ENCODE measurements at places on chromosomes 2 and 18.

- no peak for DNase-seq
These were observed 114.6 kb upstream of the CD302 start for GRCh38 chr2:159912580-159912979.

GRCh38 chr2:39422700-39423099 lies 14.4 kb downstream of the MAP4K3 start:
- no peak for DNase-seq

DNA sequence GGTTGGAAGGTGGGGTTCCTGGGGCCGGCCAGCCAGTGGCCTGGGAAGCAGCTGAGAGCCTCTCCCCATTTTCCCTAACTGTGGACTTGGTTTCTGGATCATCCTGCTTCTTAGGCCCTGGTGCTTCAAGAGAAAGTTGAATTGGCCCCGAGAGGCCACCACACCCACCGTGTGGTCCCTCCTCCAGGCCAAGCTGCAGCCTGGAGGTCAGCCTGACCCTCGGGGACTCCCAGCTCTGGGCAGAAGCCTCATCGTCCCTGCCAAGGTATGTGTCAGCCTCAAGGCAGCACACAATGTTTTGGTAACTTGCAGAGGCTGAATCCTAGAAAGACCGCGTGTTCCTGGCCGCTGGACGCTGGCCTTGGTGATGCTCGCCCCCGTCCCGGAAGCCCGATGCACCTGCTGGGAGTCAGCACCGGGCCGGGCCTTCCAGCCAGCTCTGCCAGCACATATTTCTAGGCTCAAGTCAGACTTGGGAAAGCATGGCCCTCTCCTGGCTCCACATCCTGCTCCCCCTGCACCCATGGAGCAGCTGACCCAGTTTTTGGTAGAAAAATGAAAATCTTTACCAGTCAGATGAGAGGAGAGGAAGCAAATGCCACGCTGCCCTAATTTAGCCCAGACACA lies 72.6 kb downstream of the ACTR2 start:
- DNase-seq: no peak

- no peak for DNase-seq
These were observed 65.8 kb downstream of the SGPP2 start for GRCh38 chr2:222490131-222490530.

GRCh38 chr2:225171350-225171749 lies 129.1 kb upstream of the DOCK10 start:
- no peak for DNase-seq

Data from PC-9 (cell line).